Heart right ventricle (tissue), 16 donors: ENCODE measurements at places on chromosomes 3 and 15.
A peak's percentile ranks its signal among the peaks of the same experiment; 100 is the strongest.

DNA sequence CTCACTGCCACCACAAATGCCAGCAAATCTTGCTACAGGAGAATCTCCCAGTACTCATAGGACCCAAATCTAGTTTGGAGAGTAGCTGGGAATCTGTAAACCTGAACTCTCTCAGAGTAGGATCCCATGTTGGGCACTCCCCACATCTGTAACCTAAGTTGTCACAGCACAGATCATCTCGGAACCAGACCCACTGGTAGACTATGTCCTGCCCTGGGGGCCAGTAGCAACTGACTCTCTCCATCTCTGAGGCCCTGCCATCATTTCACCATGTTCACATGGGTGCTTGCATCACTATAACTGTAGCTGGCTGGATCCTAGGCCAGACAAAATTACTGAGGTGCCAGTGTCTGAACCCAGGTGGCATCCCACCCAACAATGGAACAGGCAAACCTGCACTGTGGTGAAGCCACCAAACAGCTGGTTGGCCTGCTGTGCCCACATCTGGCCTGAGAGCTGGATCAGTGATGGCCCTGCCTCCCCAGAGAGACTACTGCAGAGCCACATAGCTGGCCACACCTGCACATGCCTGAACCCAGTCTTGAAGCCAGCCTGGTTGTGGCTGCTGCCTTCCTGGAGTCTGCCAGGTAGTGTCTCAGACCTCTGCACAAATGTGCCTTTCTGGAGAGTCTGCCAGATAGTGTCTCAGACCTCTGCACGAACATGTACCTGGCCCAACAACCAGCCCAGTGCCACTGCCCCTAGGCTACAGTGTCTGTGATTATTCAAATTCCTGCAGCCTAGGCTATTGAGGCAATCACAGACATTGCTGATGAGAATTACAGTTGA lies 82.0 kb downstream of the ISL2 start:
- no peak for DNase-seq

GRCh38 chr3:106206613-106207012 lies 337.8 kb upstream of the CBLB start:
- no peak for DNase-seq

GRCh38 chr15:35312344-35312743 lies 227.2 kb upstream of the NANOGP8 start:
- no peak for DNase-seq

- no peak for DNase-seq
Measured at GRCh38 chr3:99947356-99947755, 129.7 kb downstream of the CMSS1 start.

GRCh38 chr15:37071134-37071533 lies 29.2 kb downstream of the MEIS2 start:
- no peak for DNase-seq

DNA sequence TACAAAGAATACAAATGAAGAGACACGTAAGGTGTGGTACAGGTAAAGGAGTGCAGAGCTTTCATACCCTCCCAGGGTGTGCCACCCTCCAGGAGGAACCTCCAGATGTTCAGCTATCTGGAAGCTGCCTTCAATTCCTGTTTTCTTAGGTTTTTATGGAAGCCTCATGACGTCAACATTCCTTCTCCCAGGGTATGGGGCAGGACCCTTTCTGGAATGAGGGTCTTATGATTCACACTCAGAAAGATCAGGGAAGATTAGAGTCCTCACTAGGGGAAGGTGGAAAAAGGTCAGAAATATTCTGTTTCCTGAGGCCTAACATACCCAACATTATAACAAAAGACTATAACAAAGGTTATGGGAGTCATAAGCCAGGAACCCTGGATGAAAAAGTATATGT lies 99.8 kb upstream of the PLCL2 start:
- no peak for DNase-seq

GRCh38 chr15:40357723-40358470 lies at the start of gene DISP2:
TSS of gene DISP2 (plus strand) at chr15:40358219. CDS start at chr15:40358322, 103 bp downstream.
- peak; percentile 85 for DNase-seq
